ENCODE measurements at places on chromosomes 7 and 10.

DNA sequence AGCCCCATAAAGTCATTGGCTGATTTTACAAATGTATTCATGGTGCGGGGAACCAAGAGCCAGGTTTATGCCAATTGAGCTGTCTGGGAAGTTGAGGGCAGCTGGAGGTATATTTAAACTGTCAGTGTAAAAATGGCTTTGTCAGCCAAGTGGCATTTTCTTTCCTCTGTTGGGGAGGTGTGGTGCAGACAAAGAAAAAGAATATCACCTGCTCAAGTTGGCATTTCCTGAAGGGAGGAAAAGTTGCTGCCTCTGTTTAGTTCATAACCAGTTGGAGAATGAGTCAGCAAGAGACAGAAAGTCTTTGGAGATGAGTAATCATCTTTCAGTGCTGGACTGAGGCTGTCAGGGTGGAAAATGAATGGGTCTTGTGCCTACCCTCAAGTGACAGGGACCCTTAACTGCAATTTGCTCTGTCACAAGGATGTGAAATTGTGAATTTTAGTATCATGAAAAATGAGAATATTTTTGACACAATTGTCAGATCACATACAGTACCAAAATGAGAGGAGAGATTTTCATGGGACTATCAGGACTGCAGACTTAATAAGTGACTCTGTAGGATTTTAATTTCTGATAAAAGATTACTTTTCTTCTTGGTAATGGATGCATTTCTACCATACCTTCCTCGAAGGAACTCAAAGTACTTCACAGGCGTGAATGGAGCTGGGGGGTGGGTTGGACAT lies 137.3 kb downstream of the ANLN start:
- DNase-seq = no peak

GRCh38 chr7:24214670-24215069 lies 69.3 kb upstream of the NPY start:
- DNase-seq = no peak

- peak; percentile 9 for DNase-seq
Observed at GRCh38 chr7:64574540-64575099, 11.7 kb upstream of the ZNF680 start.

- DNase-seq = peak; percentile 54
Observed at GRCh38 chr7:115009736-115010440, 88.0 kb downstream of the MDFIC start.

DNA sequence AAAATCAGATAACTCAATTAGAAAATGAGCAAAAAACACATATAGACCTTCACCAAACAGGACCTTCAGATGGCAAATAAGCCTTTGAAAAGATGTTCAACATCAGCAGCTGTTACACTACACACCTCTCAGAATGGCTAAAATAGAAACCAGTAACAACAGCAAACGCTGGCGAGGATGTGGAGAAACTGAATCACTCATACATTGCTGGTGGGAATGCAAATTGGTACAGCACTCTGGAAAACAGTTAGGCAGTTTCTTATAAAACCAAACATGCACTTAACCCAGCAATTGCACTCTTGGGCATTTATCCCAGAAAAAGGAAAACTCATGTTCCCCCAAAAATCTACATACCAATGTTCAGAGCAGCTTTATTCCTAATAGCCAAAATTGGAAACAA lies 37.7 kb upstream of the SMARCD3 start:
- no peak for DNase-seq
